T47D (cell line): ENCODE measurements at places on chromosomes 6 and 20.

DNA sequence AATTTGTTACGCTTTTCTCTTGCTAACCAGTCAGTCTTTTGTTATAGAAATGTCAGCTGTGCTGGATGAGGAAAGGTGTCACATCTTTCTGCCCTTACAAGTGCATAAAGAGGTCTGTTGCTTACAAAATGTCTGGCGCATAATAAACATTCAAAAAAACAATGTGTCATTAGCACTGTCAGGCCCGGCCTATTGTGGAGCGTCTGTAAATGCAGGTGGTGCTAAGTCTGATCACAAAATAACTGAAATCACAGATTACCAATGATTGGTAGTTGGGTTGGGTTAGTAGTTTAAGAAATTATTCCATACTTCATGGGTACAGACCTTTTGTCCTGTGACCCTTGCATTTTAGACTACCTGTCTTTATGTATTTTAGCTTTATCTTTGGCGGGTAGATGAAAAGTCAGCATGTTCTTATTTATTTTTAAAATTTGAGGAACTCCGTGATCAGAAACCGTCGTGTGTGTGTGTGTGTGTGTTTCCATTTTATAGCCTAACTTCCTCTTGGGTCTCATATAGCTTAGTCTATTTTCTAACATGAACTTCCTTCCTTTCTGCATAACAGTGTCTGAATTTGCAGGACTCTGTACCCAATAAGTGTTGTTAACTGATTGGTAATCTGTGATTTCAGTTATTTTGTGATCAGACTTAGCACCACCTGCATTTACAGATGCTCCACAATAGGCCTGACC, 88.1 kb upstream of the IFNGR1 start:
- no peak for DNase-seq

- no peak for DNase-seq
Measured at GRCh38 chr6:149847939-149848267, 16.3 kb downstream of the LRP11 start.

DNA sequence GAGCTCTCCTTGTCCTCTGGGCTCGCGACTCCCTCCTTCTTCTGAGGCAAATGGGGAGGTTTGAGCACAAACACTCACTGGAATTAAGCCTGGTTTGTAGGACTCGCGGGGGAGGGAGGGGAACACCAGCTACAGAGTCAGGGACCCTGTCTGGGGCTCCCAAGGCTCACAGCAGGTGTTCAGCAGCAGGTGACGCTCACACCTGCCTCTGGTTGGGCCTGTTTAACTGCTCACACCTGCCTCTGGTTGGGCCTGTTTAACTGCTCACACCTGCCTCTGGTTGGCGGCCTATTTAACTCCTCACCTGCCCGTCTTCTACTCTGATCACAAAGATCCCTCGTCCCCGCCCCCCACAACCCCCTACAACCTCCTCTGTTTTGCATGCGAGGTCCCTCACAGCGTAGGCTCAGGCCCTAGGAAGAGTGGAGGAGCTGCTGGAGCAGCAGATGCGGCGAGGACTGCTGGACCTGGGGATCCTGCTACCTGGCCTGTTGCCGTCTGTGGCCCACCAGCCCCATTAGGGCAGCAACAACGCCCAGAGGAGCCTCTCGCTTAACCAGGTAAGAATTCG, 181.9 kb downstream of the ERMARD start:
- no peak for DNase-seq

- DNase-seq = no peak
Measured at GRCh38 chr6:96795481-96795880, 41.8 kb downstream of the GPR63 start.

- no peak for DNase-seq
Measured at GRCh38 chr6:168695701-168696100, 254.7 kb downstream of the SMOC2 start.

GRCh38 chr6:43782764-43783513, 12.9 kb downstream of the VEGFA start:
- no peak for DNase-seq

GRCh38 chr6:87212596-87212995, 57.2 kb downstream of the ZNF292 start:
- no peak for DNase-seq

GRCh38 chr20:46088409-46089166, 1.2 kb downstream of the NCOA5 start:
- DNase-seq = peak; percentile 38

- no peak for DNase-seq
Measured at GRCh38 chr20:38302786-38303185, 1.2 kb upstream of the BPI start.

DNA sequence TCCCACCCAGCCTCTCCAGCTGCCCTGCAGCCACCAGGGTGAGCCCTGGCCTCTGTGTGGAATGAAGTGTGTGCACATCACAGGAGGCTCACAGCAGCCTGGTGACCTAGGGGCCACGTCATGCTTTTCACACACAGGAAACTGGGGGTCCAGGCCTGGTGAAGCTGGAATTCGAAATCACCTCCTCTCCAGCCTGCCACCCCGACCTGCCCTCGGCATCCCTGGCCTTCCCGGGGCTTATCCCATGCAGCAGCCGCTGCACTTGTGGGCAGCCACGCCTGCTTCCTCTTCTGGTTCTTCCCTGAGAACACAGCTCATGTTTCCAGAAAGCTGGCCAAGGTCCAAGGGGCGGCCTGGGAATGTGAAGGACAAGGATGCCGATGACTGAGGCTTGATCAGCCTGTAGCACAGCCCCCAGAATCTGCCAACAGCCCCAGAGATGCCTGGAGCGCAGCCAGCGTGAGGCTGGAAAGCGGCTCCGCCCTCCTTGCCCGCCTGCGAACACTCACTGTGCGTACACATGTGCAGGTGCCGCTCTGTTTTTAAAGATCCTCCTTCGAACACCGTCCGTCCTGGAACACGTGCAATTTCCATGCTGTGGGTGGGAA, 4.2 kb upstream of the NTSR1 start:
- DNase-seq = peak; percentile 92

GRCh38 chr20:11791835-11792567, 125.7 kb upstream of the BTBD3 start:
- no peak for DNase-seq

- DNase-seq = no peak
Measured at GRCh38 chr6:2229039-2229438, 16.4 kb downstream of the GMDS start.

- no peak for DNase-seq
Measured at GRCh38 chr6:143451531-143451930, 926 bp downstream of the PEX3 start.

GRCh38 chr6:10463491-10464481, 48.9 kb upstream of the TFAP2A start:
- DNase-seq = no peak

GRCh38 chr6:160247457-160247883, 11.2 kb downstream of the SLC22A2 start:
- no peak for DNase-seq

GRCh38 chr6:15025446-15025845, 220.4 kb upstream of the JARID2 start:
- no peak for DNase-seq

DNA sequence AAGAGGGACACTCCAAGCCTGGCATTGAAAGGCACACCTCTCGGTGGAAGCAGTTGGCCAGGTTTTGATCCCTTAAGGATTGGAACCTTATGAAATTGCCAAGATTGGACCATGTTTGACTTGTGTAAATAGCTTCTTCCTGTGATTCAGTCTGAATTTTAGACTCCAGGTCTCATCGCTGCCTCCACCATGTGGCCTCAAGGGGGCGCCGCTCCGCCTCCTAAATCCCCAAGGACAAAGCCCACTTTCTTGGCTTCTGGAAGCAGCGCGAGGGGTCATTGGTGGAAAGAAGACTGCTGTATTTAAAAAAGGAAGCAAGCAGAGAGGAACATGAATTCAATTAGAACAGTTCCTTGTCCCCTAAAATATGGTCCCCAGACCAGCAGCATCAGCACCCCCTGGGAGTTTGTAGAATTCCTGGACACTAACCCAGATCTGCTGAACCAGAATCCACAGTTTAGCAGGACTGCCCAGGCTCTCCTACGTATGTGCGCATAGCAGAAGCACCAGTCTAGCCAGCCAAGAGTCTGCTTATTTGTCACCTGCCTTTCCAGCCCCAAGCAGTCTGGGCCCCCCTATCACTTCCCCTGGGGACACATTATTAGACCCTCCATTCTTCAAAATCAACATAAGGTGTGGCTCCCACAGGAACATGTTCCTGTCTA, 108.5 kb downstream of the LY86 start:
- no peak for DNase-seq

DNA sequence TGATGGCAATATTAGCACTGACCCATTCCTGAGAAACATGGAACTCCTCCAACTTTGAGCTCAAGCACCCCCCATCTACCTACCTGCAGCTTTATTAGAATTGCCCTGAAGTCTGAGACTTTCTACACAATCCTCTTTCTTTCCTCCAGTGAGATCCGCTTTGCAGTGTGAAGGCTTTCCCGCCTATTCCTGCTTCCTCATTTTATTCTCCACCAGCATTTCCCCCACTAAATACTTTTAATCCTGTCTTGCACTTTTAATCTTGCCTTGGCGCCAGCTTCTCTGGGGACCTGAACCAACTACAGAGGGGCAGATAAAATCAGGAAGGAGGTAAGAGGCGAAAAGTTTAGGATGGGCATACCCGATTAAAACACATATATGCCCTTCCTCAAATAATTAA, 178.1 kb upstream of the PRDM1 start:
- no peak for DNase-seq

GRCh38 chr20:54284928-54285704, 77.2 kb downstream of the PFDN4 start:
- no peak for DNase-seq

GRCh38 chr20:57361517-57361916, 10.5 kb downstream of the RAE1 start:
- DNase-seq = peak; percentile 26

- DNase-seq = peak; percentile 35
Measured at GRCh38 chr20:41738604-41739206, 120.5 kb upstream of the CHD6 start.

DNA sequence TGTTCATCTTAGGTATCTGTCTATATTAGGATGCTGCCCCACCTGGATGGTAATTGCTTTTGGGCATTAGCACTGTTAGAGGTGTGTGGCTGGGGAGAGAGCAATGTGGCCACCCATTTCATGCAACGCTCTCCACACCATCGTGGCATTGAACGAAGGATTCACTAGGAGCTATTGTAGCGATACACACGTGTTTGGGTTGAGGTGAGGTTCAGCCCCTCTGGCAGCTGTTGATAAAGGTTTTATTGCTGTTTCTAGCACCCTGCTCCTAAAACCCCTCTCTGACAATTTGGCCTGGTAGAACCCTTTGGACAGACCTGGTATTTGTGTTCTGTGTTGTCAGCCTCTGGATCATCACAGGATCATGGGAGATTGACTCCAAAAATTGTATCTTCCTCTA, 280.9 kb downstream of the PRL start:
- DNase-seq = no peak

GRCh38 chr20:47382746-47383415, 26.4 kb upstream of the ZMYND8 start:
- DNase-seq = no peak

GRCh38 chr6:67916399-67916798, 718.7 kb upstream of the ADGRB3 start:
- no peak for DNase-seq

DNA sequence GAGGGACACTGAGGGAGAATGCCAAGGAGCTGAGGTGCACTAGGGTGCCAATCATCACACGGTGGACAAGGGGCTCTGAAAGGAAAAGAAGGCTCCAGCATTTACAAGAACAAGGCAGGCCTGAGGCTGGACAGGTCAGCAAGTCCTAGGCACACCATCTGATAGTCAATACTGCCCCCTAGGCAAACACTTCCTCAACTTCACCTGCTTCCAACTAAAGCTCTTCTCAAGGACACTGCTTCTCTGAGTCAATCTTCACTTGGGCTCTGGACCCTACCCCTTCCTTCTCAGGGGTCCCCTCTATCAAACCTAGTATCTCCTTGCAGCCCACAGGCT, 37.7 kb upstream of the SLC4A11 start:
- DNase-seq = peak; percentile 60
